Osteoblast (primary cell): ENCODE measurements at places on chromosomes 4 and X.

GRCh38 chr4:48787056-48787455, 7.0 kb upstream of the FRYL start:
- H3K27ac ChIP-seq: no peak overlapping the region
- no peaks in the 10 kb centered on the region for H3K27me3 ChIP-seq
- no peak for DNase-seq
- H3K4me1 ChIP-seq: no peaks in the 10 kb centered on the region
- H3K4me3 ChIP-seq: no peak overlapping the region

- no peak for DNase-seq
- no peak overlapping the region for H3K27ac ChIP-seq
- peaks cover 14% of the 10 kb centered on the region for H3K4me1 ChIP-seq
- no peaks in the 10 kb centered on the region for H3K27me3 ChIP-seq
- H3K4me3 ChIP-seq: no peak overlapping the region
Observed at GRCh38 chrX:41353985-41354384, 20.0 kb downstream of the DDX3X start.

DNA sequence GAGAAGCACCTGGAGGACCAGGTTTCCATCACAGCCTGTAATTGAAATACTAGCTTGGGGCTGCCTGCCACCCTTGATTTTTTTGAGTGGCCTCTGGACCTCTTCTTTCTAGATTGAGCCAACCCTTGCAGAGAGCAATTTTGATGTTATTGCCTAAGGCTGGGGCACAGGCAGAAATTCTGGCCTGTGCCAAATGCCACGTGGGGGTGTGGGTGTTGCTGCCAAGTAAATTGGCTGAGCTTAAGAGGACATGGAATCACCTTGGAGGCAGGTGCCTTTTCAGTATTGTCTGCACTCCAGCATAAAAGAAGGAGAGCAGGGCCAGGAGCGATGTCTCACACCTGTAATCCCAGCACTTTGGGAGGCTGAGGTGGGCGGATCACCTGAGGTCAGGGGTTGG, 286.1 kb upstream of the PRPS2 start:
- no peaks in the 10 kb centered on the region for H3K36me3 ChIP-seq
- H3K27me3 ChIP-seq: no peaks in the 10 kb centered on the region
- H3K27ac ChIP-seq: no peak overlapping the region
- no peaks in the 10 kb centered on the region for H3K4me1 ChIP-seq
- DNase-seq: no peak

GRCh38 chr4:135552131-135552530, 1350.5 kb upstream of the PABPC4L start:
- no peak for DNase-seq
- no peaks in the 10 kb centered on the region for H3K4me1 ChIP-seq
- no peak overlapping the region for H3K4me3 ChIP-seq
- no peak overlapping the region for H3K27ac ChIP-seq
- H3K27me3 ChIP-seq: no peaks in the 10 kb centered on the region

DNA sequence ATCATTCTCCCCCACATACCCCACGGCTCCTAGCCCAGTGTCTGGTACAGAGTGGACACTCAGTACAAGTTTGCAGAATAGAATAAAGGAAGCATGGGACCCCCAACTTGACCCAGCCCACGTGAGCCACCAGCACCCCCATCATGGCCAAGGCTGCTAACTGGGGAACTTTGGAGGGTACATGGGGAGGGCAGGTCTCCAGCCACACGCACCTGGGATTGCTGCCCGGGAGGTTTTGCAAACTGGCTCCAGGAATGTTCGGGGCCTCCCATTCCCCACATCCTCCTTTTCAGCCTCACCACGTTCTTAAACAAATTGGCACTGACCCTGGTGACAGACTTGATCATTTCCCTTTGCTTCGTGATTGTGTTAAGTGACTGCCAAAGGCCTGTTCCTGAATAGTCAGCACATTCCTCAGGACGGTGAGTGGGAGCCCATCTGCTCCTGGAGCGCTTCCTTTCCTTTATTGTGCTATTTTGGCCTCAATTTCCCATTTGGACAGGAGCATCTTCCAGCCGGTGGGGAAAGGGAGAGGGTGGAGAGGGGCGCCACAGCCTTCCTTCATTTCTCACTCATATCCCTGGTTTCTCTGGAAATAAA, 18.7 kb upstream of the XPNPEP2 start:
- no peak for DNase-seq
- no peak overlapping the region for H3K27ac ChIP-seq
- H3K4me1 ChIP-seq: no peaks in the 10 kb centered on the region

DNA sequence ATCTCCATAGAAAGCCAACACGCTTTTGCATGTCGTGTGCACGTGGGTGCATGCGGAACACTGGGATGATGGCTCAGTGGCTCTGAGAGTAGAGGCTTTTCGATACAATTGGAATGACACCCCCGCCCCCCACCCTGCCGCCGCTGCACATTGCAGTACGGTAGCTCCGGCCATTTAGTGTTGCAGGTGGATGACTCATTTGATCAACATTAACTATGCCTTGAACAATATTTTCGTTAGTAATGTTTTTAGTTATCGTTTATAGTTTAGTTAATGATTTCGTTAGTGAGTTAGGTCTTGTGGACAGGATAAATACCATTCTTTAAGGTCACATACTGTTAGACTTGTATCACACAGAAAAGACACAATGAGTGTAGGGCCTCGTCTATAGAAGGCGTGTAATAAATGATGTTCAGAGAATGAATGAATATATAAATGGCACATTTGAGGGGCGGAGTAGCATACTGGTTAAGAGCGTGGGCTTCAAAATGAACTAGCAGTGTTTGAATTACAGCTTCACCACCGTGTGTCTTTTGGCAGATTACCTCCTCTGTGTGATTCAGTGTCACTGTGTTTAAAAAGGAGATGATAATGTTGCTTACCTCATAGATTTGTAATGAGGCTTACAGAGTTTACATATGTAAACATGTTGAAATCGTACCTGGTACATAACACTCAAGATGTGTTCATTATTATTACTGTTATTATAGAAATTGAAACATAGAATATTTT, 67.2 kb upstream of the TENM3 start:
- H3K4me1 ChIP-seq: peaks cover 11% of the 10 kb centered on the region
- no peaks in the 10 kb centered on the region for H3K27me3 ChIP-seq
- DNase-seq: peak; percentile 36
- H3K27ac ChIP-seq: no peak overlapping the region
- H3K4me3 ChIP-seq: no peak overlapping the region

DNA sequence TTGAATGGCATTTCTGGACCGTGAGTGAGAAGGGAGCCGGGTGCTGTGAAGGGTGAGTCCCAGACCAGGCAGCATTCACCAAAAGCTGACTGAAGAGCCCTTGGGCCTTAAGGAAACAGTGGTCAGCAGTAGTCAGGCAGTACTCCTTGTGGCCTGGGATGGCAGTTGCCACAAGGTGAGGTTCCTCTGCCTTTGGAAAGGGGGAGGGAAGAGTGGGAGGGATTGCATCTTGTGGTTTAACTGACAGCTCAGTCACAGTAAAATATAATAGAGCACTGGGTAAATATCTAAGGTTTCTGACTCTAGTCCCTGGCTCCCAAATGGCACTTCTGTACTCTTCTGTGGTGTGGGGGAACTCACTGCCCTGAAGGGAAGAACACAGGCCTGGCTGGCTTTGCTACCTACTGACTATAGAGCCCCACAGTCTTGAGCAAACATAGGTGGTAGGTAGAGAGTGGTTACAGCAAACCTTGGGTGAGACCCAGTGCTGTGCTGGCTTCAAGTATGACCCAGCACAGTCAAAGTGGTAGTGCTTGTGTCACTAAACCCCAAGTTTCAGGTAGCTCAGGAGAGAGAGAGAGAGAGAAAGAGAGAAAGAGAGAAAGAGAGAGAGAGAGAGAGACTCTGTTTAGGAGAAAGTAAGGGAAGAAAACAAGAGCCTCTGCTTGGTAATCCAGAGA, 154.2 kb downstream of the TEX11 start:
- no peak overlapping the region for H3K4me3 ChIP-seq
- H3K4me1 ChIP-seq: no peaks in the 10 kb centered on the region
- no peaks in the 10 kb centered on the region for H3K36me3 ChIP-seq
- no peak overlapping the region for H3K27ac ChIP-seq

DNA sequence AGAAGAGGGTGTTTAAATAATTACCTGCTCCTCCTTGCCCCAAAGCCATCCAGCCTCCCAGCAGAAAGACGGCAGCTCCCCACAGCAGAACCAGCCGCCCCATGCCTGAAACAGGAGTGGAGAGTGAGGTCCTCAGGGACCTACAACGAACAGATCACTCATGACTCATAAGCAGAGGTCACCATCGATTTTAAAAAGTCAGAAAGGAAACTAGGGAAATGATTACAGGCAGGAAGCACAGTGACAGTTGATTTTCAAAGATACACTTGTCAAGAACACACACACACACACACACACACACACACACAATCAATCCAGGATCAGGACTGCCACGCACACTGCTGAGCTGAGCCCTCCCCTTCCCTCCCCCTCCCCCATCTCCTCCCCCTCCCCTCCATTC, at the start of gene CRLF2:
CRLF2 (minus strand) TSS at position 118 of the 400 bp plus-strand sequence; CDS start at position 103, 15 bp downstream.
- H3K4me3 ChIP-seq: no peak within 1 kb of the TSS
- H3K36me3 ChIP-seq: no peaks in the 10 kb centered on the region
- no peak within 1 kb of the TSS for H3K27ac ChIP-seq
- H3K27me3 ChIP-seq: no peaks in the 10 kb centered on the region
- DNase-seq: peak; percentile 83

GRCh38 chr4:155572106-155572703, 94.4 kb upstream of the GUCY1A1 start:
- H3K4me1 ChIP-seq: no peaks in the 10 kb centered on the region
- H3K27me3 ChIP-seq: no peaks in the 10 kb centered on the region
- DNase-seq: no peak
- no peak overlapping the region for H3K27ac ChIP-seq

DNA sequence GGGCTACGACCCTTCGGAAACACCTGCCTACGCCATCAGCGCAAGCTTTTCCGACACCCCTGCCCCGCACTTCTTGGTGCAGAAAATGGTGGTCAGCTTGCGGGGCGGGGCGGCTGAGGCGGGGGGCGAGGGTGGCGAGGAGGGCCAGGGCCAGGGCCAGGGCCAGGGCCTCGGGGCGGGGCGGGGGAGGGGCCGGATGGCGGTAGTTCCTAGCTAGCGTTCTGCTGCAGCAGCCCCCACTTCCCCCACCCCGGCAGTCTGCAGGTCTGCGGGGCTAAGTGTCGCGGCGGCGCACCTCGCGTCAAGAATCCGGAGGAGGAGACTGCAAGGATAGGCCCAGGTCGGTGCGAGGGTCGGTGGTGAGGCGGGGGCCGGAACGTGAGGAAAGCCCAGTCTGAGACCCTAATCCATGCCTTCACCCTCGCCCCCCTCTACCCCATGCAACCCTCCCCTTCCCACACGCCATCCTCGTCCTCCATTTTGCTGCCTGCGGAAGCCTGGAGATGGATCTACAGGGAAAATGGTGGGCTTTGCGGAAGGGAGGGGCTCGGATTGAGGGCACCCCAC, 600 bp downstream of the BEX4 start:
- DNase-seq: no peak
- H3K36me3 ChIP-seq: no peaks in the 10 kb centered on the region
- H3K27me3 ChIP-seq: no peaks in the 10 kb centered on the region
- H3K4me3 ChIP-seq: peak overlapping the region; percentile 77

GRCh38 chr4:55826986-55827385, 7.4 kb downstream of the EXOC1L start:
- H3K27ac ChIP-seq: no peak overlapping the region
- peaks cover 9% of the 10 kb centered on the region for H3K27me3 ChIP-seq
- DNase-seq: no peak
- H3K4me1 ChIP-seq: no peaks in the 10 kb centered on the region
- H3K36me3 ChIP-seq: no peaks in the 10 kb centered on the region
- H3K4me3 ChIP-seq: no peak overlapping the region

GRCh38 chrX:111270339-111270738, at the start of gene CAPN6:
CAPN6 (minus strand) TSS chrX:111270483; CDS start chrX:111263936, 6,547 bp downstream.
- DNase-seq: no peak
- peaks cover 45% of the 10 kb centered on the region for H3K27me3 ChIP-seq
- no peak within 1 kb of the TSS for H3K4me3 ChIP-seq
- no peaks in the 10 kb centered on the region for H3K4me1 ChIP-seq
- no peaks in the 10 kb centered on the region for H3K36me3 ChIP-seq
- H3K27ac ChIP-seq: no peak within 1 kb of the TSS

DNA sequence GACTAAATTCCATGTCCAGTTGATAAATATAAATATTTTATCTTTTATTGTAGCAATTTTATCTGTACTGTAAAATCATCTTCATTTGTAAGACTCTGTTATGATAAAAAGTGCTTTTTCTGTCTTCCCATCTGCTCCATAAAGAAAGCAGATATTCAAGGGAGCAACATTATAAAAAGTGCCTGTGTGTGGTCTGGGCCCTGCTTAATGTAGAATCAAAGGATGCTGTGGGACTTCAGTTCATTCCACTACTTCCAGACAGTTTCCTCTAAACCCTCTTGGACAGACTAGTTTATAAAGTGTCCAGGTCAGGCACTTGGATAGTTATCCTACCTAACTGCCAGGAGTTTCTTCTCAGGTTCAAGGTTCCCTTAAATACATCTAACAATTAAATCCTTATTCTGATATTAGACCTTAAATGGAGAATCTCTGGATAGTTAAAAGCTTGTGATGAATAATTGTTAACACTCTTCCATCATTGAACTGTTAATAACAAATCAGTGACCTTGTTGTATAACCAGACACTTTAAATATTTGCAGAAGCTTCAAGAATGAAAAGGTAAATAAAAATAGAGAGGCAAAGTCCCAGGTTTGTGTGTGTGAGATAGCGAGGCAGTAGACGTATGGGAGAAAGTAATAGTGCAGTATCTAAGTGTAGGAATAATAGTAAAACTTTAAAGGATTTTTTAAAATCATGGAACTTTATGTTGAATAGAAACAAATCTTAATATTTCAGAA, 237.5 kb upstream of the CTSO start:
- H3K4me3 ChIP-seq: no peak overlapping the region
- H3K27me3 ChIP-seq: no peaks in the 10 kb centered on the region
- H3K27ac ChIP-seq: no peak overlapping the region
- peaks cover 2% of the 10 kb centered on the region for H3K4me1 ChIP-seq
- no peak for DNase-seq

DNA sequence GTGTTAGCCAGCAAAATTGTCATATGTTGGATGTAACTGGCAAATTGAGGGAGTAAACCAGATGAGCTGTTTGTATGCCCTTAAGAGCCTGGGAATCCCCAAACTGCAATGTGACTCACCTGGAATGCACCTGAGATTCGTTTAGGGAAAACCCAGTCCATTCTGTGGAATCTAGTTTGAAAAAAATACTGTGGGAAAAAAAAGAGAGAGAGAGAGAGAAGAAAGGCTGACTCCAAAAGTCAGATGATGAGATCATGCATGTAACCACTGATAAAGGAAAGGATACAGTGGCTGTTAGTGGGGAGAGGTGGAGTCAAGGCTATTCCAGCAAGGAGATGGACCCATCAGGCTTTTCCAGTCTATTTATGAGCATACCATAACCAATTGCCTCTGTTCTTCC, 48.5 kb downstream of the SLC9A7 start:
- H3K4me1 ChIP-seq: peaks cover 3% of the 10 kb centered on the region
- no peaks in the 10 kb centered on the region for H3K36me3 ChIP-seq
- H3K27me3 ChIP-seq: no peaks in the 10 kb centered on the region
- no peak for DNase-seq
- no peak overlapping the region for H3K27ac ChIP-seq
- H3K4me3 ChIP-seq: no peak overlapping the region

GRCh38 chr4:148141501-148141900, 300.7 kb downstream of the NR3C2 start:
- no peak for DNase-seq
- no peak overlapping the region for H3K4me3 ChIP-seq
- H3K27ac ChIP-seq: no peak overlapping the region
- no peaks in the 10 kb centered on the region for H3K4me1 ChIP-seq
- H3K27me3 ChIP-seq: no peaks in the 10 kb centered on the region
